ENCODE measurements at places on chromosomes 1 and 21.
A peak's percentile ranks its signal among the peaks of the same experiment; 100 is the strongest.

GRCh38 chr21:38741092-38741949 lies 64.4 kb upstream of the ETS2 start:
- DNase-seq: no peak

DNA sequence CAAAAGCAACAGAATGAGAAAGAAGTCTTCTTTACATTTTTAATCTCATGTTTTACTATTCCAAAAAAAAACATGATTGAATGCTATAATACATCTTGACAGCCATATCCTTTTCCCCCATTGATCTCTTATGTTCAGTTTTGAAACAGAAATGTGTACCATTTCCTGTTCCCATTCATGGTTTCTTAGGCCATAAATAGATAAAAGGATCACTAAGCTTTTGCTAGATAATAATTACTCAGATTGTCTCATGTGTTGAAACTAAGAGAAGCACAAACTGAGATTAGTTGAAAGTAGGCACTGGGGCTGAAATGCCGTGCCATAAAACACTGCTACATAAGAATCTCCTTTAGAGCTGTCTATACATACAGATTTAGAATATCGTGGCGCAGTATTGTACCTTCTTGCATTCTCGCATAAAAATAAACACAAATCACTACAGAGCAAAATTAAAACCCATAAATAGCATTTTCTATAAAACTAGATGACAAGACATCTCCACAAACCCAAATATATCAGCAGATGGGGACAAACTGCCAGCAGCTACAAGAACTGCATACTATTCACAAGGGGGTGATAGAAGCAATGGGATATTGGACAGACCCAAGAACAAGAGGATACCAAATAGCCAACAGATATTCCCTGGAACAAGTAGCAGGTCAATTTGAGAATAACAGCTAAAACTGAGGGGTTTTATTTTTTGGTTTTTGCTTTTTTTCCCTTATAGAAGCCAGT lies 405.3 kb upstream of the PRMT6 start:
- DNase-seq: no peak

DNA sequence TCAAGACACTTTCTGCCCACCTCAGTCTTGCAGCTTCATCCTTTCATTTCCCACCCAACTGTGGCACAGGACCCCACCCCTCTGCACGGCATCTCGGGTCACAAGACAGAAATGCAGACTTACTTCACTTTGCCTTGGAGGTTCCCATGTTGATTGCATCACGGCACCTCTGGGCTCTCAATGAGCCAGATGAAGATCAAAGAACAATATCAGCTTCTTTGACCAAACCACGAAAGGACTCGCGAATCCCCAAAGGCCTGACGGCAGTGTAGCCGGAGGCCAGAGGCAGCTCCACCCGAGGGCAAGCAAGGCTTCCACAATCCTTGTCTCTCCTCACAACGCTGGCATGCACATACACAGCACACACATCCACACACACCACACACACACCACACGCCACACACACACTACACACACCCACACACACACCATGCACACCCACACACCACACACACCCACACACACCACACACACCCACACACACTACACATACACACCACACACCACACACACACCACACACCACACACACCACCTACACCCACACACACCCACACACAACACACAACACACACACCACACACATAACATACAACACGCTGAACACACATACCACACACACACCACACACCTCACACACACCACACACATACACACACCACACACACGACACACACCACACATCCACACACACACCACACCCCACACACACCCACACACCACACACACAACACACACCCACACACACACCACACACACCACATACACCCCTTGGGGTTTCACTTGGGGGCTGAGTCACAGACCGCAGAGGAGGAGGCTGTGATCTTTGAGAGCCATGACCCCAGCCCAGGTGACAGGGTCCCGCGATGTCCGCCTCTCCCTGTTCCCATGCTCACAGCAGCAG lies 35.8 kb downstream of the UBASH3A start:
- DNase-seq: no peak

GRCh38 chr1:14466006-14466405 lies 132.5 kb upstream of the KAZN start:
- DNase-seq: no peak

DNA sequence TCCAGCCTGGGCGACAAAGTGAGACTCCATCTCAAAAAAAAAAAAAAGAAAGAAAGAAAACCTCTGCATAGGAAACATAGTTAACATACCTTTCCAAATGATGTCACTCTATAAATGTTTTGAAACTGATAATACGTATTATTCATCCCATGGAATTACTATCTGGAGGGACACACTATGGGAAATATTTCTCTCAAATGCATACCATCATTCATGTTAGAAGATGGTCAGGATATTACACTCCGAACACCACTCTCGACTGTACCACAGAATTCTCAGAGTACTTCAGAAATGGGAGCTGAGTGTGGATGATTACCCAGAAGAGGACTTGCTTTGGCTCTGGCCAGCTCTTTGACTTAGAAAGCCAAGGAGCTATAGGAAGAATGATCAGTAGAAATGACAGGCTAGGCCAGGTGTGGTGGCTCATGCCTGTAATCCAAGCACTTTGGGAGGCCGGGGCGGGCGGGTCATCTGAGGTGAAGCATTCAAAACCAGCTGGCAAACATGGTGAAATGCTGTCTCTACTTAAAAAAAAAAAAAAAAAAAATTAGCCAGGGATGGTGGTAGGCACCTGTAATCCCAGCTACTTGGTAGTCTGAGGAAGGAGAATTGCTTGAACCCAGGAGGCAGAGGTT lies 5.2 kb upstream of the LIN28A start:
- DNase-seq: no peak

GRCh38 chr1:235068158-235069121 lies 60.2 kb downstream of the TOMM20 start:
- no peak for DNase-seq

DNA sequence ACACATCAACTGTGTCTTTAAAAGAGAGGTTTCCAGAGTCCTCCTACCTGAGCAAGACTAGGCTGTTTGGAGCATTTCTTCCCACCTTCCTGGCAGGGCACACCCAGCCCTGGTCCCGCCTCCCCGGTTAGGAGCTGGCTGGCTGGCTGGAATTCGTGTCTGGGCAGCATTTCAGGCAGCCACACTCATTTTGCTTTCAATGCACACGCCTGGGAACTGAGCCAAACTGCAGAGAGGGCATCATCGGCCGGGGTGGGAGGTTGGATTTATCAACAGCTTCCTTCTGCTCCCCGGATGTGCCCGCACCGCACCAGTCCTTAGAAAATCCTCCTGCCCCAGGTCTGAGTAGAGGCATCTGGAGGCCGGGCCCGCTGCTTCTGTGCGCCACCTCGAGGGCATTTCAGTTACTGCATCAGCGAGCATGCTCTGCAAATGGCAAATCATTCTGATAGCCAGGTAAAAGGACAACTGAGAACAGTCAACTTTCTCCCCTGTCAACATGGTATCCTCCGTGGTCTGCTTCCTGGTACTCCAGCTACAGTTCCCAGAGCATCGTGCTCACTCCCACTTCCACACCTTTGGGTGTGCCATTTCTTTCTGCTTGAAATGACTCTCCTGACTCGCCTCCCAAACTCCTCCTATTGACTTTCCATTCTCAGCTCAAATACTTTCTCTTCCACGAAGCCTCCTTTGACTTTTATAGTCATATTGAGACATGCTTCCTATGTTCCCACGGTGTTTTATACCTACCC lies 20.6 kb downstream of the TCEA3 start:
- peak; percentile 75 for DNase-seq

DNA sequence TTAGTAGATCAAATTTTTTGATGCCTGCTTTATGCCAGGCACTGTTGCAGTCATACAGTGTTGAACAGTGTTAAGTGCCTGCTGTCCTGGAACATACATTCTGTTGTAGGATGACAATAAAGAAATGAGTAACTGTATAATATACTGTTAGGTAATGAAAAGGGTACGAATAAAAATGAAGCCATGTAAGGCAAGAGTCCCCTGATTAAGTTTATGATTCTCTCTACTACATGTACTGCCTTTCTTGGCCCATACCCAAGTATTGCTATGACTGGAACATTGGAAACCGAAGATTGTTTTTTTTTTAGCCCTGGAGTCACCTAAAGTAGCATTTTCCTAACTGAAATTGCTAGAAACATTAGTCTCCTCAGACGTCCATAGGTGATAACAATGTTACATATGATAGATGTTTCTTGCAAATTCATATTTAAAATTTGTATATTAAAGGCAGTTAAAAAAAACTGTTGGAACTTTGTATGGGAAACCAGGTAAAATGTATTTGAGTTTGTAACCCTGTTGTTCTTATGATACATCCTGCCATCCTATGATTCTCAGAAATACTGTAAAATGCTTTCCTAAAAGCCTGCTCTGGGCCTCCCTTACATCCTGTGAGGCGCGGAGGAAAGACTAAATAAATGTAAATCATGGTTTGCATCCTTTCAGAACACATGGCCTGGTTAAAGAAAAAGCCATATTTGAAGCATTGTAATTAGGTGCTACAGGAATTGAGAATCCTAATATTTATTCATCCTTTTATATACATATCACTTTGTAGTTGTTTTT lies 5.8 kb downstream of the ATP5PB start:
- no peak for DNase-seq

DNA sequence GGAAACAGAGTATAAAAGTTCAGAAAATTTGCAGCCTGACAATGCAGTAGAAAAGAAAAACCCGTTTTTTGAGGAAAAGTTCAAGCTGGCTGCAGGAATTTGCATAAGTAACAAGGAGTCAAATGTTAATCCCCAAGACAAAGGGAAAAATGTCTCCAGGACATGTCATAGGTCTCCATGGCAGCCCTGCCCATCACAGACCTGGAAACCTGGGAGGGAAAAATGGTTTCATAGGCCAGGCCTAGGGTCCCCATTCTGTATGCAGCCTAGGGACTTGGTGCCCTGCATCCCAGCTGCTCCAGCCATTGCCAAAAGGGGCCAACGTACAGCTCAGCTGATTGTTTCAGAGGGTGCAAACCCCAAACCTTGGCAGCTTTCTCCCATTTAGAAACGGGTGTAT lies 3.6 kb upstream of the KCNT2 start:
- no peak for DNase-seq

DNA sequence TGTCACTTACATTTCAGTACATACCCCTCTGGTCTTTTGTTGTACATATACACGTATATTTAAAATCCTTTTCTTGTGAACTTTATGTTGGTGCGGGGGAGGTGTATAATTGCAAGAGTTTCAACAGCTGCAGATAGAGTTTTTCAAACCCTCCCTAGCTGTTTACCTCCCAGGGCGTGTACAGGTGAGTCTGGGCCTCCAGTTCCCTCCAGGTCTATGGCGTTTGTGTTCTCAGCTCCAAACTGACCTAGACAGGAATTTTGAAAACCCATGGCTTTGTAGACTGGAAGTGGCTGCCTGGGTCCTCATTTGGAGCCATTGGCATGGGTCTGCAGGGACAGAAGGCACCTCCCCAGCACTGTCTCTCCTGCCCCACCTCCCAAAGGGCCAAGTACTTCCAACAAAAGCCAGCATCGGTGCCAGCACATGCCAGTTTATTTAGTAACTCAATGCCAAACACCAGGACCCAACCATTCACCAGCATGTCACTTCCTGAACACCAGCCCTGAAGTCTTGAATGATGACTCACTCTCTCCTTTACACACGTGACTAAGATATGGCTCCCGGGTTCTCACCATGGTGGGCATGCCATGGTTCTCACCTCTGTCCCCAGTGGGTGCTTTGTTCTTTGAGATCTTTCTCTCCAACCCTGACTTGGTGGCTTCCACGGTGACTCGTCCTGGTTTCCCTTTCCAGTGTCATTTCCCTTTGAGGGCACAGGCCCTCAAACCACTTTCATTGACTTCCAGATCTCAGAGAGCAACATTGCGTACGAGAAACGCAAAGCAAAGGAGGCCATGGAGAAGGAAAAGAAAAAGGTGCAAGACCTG lies 57.3 kb upstream of the EFHD2 start:
- DNase-seq: peak; percentile 24

DNA sequence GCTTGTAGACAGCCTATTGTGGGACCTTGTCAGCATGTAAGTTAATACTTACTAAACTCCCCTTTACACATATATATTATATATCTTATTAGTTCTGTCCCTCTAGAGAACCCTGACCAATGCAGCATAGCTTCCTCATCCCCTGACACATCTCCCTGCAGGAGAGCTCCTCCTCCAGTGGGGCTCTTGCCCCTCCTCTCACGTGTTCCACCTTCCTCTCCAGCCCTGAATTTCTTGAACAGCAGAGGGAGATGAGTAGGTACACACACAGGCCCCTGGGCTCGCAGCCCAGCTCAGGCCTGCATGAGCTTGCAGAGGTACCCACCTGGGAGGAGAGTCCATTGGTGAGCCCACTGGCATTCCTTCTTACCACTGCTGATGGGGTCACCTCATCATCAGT lies 27.3 kb upstream of the GOLT1A start:
- DNase-seq: no peak

DNA sequence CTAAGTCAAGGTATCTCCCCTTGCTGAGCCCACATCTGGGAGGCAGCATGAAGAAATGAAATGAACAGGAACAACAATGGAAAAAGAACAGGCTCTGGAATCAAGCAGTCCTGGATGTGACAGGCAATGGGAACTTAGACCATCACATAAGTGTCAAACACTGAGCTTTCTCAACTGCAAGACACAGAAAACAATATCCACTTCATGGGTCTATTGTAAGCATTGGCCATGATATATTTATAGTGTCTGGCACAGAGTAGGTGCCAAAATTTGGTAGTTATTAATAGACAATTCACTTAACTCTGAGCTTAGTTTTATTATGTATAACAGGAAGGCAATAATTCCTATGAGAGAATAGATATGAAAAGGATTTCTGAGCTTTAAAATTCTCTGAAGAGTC lies 64.1 kb upstream of the ATP1B1 start:
- no peak for DNase-seq

DNA sequence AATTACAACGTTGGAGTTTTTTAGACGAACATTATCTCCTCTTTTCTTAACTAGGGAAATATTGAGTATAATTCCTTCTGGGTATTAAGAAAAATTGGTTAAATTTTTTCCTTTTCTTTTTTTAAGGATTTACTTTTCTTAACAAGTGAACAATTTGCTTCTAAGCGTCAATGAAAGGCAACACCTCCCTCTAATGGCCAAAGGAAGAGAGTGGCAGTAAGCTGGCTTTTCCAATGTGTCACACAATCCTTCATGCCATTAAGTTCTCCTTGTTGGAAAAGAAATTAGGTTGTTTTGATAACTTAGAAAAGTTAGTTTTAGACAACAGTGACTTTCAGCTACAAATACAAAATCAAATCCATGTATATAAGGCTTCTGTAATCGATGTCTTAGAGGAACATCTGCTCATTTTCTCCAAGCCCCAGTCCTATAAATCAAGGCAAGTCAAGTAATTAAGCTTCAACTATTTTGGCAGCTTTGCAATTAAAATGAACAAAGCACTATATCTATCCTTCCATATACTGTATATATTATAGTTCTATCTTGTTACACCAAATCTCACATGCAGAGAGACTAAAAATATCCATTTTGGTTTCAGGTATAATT lies 62.8 kb downstream of the EDEM3 start:
- DNase-seq: no peak

Data from stimulated activated CD8-positive, alpha-beta memory T cell treated with anti-CD3 and anti-CD28 coated beads, Interleukin-7, amount 100 ng/mL, for 48 hours (primary cell).